ENCODE measurements at places on chromosomes 2 and 18.

DNA sequence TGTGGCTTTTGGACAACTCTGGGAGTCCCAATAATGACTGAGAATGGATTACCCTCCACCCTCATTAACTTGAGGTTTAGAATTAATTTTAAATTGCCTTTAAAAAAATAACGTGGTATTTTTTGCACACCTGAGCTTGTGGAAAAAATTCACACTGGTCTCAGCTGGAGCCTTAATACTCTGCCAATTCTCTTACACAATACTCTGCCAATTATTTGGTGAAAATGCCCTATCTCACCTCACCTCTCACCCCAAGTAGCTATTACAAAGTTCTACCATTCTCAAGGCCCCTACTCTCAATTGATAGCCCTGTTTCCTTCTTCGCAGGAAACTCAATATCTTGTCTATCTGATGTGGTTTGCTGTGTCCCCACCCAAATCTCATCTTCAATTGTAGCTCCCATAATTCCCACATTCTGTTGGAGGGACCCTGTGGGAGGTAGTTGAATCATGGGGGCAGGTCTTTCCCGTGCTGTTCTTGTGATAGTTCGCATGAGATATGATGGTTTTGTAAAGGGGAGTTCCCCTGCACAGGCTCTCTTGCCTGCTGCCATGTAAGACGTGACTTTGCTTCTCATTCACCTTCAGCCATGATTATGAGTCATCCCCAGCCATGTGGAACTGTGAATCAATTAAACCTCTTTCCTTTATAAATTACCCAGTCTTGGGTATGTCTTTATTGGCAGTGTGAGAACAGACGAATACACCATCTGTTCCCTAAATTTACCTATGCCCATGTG is 27.4 kb upstream of the C2orf69 start:
- no peak for DNase-seq

GRCh38 chr2:128316777-128317180 is 1.9 kb downstream of the HS6ST1 start:
- DNase-seq: no peak

- DNase-seq: no peak
Observed at GRCh38 chr2:230716588-230716987, 3.9 kb downstream of the CAB39 start.

DNA sequence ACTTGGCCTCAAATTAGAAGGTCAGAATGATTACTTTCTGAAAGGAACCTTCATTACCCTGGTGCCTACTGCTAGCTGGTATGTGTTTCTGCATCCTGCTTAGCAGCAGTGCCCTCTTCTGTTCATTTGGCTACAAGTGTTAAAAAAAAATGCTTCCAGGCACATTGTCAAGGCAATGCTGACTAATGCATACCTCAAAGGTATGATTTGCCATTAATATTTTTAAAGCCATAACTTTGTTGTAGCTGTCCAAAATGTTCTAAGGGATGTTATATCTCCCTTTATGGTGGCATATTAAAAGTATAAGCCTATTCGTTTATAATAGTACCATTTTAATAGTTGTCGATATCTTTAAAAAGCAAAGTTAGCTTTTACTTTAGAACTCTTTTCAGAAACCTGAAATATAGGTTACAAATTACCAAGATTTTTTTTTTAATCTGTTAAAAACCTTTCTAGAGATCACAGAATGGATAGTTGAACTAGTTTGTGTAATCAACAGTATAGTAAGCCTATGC is 52.0 kb upstream of the FAM171B start:
- DNase-seq: no peak

DNA sequence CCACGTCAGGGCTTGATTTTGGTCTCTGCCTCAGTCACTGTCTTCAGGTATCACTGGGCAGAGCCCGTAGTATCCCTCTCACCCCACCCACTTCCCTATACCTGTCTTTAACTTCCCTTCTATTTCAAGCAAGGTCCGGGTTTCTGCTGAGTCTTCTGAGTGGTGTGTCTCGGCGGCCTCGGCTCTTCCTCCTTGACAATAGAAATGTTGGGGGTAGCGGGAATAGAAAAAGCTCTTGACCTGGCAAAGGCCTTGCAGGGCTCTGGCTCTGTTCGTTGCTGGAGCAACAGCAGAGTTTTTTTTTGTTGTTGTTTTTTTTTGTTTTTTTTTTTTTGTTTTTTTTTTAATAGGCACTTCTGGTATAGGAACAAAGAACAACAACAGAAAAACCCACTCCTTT is 16.0 kb upstream of the IGFBP5 start:
- no peak for DNase-seq

GRCh38 chr18:29056800-29057199 is 879.9 kb upstream of the CDH2 start:
- no peak for DNase-seq

GRCh38 chr2:105315314-105315713 is 14.2 kb downstream of the TGFBRAP1 start:
- DNase-seq: no peak

DNA sequence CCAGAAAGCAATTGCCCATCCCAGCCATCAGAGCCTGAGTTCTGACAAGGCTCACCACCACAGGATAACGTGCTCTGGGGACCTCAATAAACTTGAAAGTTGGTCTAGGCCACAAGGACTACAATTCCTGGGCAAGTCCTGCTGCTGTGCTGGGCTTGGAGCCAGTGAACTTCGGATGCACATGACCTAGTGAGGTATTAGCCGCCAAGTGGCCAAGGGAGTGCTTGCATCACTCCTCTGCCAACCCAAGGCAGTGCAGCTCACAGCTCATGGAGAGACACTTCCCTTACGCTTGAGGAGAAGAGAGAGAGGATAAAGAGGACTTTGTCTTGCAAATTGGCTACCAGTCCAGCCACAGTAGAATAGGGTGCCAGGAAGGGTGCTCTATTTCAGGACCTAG is 219.6 kb downstream of the MBD2 start:
- no peak for DNase-seq

DNA sequence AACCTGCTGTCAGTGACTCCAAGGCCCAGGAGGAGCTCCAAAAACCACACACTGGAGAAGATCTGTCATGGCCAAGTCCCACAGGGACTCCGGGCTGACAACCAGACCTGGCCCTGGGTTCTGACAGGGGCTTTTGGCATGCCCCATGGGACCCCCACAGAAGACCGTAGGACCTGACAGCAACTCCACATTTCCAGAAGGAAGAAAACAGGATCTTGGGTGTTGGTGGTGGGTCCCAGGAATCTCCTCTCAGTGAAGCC is 275.9 kb upstream of the HS6ST1 start:
- no peak for DNase-seq

- DNase-seq: no peak
Observed at GRCh38 chr18:59871711-59872362, 28.0 kb upstream of the PMAIP1 start.

- no peak for DNase-seq
Observed at GRCh38 chr2:186516396-186516795, 30.3 kb downstream of the ZC3H15 start.

- DNase-seq: no peak
Observed at GRCh38 chr2:23711979-23712755, 214.8 kb downstream of the ATAD2B start.

- DNase-seq: no peak
Observed at GRCh38 chr2:207777124-207777523, 7.4 kb upstream of the FZD5 start.

GRCh38 chr2:142989273-142990204 is 112.1 kb downstream of the KYNU start:
- no peak for DNase-seq

DNA sequence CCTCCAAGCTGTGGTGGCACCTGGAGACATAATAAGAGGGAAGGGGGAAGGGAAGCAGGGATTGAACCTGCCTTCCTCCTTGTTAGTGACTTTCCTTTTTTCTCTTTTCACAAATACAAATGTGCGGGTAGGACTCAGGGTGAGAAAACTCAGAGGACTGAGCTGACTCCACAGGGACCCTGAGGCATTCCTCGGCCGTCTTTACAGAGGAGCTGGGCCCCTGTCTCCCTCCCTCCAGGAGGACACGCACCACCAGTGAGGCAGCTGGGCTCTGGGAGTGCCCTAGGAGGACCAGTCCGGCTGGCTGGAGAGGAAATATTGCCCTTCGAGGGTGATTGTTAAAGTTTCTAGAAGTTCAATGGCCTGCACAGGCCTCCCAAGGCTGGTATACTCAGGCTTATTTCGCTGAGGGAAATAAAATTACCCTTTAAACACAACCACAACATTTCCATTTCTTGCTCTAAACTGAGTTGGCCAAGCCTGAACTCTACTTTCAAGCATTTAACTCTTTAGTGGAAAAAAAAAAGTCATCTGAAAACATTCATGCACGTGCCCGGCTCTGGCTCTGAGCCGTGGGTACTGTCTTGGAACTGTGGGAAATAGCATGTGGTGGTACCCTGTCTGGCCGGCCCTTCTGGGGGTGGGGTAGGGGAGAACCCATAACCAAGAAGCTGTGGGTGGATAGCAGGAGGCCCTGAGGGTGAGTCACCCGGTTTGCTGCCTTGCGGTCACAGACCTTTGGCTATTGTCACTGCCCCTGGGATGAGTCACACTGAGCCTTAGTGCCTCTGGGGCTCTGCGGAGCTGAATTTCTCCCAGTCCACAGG is 116.0 kb downstream of the COPS8 start:
- DNase-seq: no peak

DNA sequence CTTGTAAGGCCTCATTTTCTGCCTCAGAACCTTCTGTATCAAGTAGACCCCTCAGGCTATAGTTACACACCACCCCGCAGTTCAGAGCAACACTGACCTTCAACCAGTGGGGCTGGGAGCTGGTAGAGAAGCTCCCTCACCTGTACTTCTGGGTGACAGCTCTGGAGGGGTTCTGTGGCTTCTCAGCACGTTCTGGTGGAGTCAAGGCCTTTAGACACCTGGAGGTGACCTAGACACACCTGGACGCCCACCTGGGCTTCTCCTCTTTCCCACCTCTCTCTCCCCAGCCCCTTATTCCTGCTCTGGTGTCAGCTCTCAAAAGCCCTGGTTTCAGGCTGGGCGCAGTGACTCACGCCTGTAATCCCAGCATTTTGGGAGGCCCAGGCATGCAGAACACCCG is 7.3 kb upstream of the CIB4 start:
- DNase-seq: no peak

- DNase-seq: no peak
Observed at GRCh38 chr2:136242100-136242499, 124.2 kb upstream of the CXCR4 start.

DNA sequence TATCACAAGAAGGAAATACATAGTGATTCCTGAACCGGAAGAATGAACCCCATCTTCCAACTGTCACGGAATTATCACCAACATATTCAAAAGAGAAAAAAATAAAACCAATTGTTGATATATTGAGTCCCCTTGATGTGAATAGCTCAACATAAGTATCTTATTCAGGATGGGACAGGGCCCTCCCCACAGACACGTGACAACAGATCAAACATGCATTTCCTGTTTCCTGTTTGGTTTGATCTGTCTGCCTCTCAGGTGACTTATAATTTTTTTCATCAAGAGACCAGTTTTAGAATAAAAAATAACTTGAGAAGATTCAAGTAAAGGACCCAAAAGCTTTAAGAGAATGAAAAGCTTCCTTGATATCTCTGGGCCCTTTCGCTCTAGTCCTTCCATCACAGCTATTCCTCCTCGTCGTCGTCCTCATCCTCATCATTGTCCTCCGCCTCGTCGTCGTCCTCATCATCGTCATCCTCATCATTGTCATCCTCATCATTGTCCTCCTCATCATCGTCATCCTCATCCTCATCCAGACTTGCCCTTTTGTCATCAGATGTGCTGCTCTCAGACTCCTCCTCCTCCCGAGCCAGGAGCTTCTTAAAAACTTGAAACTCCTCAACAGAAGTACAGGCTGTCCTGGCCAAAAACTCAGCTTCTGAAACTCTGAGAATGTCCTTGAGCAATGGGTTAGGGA is 6.3 kb downstream of the MTERF4 start:
- DNase-seq: no peak

DNA sequence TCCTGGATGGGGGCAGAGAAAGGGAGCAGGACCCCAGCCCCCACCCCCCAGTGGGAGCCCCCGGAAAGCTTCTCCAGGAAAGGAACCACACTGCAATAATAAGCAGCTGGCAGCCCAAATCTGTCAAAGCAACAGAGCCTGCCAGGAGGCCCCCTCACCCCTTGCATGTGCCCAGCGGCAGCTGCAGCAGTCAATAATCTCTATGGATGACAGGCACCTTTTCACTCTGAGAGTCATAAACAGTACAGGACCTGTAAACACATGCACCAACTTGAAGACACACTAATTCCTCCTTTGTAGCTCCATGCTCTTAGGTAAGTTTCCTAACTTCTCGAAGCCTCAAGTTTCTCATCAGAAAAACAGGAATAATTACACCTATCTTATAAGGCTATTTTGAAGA is 26.2 kb upstream of the KDM3A start:
- DNase-seq: no peak

GRCh38 chr2:197209742-197210408 is 100.7 kb downstream of the ANKRD44 start:
- no peak for DNase-seq

- no peak for DNase-seq
Observed at GRCh38 chr2:27993950-27994728, 103.6 kb downstream of the BABAM2 start.

DNA sequence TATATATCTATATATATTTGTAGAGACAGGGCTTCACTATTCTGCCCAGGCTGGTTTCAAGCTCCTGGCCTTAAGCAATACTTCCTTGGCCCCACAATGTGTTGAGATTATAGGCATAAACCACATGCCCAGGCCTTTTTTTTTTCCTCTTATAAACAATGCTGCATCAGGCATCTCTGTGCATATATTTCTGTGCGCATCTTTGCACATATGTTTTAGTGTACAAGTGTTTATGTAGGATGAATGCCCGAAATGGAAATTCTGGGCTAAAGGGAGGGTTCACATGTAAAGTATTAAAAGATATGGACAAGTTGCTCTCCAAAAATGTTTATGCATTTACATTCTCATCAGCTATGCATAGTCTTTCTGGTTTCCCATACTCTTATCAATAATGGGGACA is 183.2 kb upstream of the SPRED2 start:
- DNase-seq: no peak

- DNase-seq: no peak
Observed at GRCh38 chr2:23312996-23313606, 71.9 kb upstream of the KLHL29 start.

DNA sequence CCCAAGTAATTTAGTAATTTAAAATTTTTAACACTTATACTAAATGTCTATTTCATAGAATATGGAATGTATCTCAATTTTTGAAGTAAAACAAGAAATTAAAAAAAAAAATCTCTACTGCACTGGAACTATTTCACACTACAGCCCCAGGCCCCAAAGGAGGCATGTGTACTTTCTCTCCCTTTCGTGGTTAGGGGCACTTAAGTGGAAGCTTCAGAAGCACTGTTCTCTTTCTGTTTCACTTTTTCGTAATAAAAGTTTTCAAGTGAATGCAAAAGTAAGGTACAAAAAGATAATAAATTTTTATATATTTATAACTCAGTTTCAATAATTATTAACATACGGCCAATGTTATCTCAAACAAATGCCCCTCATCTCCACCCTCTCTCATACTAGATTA is 123.8 kb upstream of the STON1 start:
- no peak for DNase-seq

GRCh38 chr2:6139142-6139541 is 447.0 kb downstream of the SOX11 start:
- DNase-seq: no peak

DNA sequence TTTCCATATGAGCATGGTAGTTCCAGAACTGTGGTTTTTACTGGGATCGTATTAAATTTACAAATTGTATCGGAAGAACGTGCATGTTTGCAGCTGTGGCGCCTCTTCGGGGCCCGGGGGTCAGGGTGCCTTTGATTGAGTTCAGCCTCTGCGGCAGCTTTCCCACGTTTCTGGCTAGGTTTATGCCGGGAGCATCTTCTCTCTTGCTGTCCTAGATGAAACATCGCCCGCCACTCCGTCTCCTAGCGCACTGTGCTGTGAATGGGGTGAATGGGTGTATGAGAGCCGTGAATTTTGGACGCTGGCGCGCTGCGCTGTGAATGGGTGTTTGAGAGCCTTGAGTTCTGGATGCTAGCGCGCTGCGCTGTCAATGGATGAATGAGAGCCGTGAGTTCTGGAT is 12.3 kb downstream of the PDCD1 start:
- DNase-seq: no peak

Data from stimulated activated CD8-positive, alpha-beta memory T cell treated with anti-CD3 and anti-CD28 coated beads, Interleukin-15, amount 100 ng/mL, for 24 hours (primary cell).